HT-29 (cell line): ENCODE measurements at places on chromosomes 4 and X.

DNA sequence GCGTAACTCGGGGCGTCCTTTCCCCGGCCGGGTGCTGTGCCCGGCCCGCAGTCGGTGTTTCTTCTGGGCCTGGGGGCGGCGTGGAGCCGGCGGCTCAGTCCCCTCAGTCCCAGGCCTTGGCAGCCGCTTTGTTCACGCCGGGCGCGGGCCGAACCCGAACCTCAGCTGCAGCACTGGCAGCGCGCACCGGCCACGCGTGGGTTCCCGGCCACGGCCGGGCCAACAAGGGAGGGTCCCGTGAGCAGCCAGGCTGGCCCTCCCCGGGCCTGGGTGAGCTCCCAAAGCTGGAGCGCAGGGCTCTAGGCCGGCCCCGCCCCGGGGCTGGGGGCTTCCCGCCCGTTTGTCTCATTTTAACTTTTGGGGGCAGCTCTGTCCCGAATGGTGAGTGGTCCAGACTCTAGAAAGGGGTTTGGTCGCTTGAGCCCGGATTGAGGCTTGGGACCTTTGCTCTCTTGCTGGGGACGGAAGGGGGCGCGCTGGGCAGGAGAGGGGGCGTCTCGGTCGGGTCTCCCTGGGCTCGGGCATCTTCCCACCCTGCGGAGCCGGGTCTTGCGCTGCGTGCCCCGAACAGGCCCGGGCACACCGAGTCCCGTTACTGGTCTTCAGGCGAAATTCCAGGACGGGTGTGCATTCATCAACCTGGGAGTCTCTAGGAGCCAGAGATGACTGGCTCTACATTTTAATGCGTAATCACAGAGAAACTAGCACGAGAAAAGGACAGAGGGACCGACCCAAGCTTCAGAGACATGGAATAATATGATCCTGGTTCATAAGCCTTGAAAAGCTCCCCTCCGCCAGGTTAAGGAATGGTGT lies 177.1 kb downstream of the CBR4 start:
- DNase-seq, result no peak

- no peak for DNase-seq
Observed at GRCh38 chr4:59571805-59572430, 1628.2 kb upstream of the ADGRL3 start.

- DNase-seq, result no peak
Observed at GRCh38 chrX:96447161-96447560, 237.5 kb upstream of the DIAPH2 start.

DNA sequence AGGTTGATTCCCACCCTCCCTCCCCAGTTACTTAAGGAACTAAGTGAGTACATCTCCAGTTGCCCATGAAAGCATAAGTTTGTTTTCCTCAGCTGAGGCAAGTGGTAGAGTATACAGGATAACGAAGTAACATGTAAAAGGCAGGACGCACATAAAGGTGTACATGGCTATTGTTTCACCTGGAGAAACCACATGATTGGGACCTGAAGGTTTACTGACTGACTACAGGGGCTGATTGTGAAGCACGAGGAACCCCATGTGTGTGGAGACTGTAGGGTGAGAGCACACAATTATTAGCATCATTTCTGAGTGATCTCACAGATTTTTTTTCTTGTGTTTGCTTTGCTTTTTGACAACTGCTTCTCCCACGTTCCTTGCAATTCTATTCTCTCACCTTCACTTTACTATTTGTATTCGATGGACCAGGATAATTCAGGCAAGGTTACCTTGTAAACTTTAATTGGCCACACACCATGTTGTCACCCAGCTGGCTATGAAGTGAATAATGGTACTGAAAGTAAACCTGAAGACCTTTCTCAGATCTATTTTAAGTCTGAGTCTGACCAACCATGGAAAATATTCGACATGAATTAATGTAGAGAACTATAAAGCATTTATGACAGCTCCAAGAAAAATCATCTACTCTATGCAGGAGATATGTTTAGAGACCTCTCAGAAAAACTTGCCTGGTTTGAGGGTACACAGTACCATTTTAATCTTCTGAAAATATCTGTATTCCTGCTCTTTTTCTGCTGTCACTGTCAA lies 102.5 kb upstream of the MYOZ2 start:
- no peak for DNase-seq

- no peak for DNase-seq
Observed at GRCh38 chr4:6190486-6190885, 9.9 kb downstream of the JAKMIP1 start.

DNA sequence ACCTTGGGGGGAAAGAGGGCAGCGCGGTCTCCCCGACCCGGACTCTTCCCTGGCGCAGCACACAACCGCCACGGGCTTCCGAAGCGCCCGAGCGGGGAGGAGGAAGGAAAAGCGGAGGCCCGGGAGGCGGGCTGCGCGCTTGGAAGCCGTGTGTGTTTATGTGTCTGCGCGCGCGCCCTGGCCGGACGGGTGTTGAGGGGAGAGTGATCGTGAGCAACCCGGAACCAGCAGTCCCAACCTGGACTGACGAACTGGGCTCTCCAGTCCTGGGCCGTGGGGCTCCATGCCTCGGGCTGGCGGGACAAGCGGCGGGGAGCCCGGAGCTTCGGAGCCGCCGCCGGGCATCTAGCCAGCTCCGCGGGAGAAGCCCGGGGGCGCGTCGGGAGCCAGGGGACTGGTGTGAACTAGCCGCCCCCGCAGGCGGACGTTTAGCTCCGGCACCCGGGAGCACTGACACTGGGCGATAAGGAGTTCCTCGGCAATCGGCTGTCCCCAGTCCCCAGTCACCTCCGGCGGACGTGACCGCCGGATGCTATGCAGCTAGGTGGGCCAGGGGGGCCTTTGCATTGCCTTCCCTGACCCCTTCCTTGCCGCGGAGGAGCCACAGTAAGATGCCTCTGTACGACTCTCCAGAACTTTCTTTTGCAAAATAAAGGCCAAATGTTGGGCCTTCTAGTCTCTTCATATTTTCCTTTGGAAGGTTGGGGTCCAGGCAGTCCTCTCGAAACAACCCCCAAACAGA lies 74.8 kb upstream of the BCOR start:
- peak; percentile 32 for DNase-seq

- no peak for DNase-seq
Observed at GRCh38 chr4:82715731-82716617, 82.6 kb downstream of the SCD5 start.

DNA sequence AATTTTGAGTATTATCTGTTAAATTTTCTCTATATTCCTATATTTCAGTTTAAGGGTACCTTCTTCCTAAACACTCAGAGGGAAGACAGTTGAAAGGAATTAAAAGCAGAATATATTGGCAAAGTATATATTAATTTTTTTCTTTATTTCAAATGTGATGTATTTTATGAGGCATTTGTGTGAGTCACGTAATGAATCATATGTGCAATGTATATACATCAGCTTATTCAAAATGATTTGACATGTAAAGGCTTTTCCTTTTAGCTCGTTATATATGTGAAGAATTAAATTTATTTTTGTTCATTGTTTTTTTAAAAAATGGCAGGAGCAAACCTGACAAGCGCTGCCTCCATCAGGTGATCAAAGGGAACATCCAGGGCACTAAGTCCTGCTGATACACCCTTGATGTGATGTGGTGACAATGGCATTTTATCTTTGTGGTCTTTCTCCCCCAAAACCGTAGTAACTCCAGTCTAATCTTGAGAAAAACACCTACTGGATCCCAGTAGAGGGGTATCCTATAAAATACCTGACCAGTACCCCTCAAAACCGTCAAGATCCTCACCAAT lies 8.9 kb downstream of the WWC2 start:
- DNase-seq, result no peak

GRCh38 chr4:72112514-72113156 lies 80.8 kb downstream of the NPFFR2 start:
- DNase-seq, result peak; percentile 71

DNA sequence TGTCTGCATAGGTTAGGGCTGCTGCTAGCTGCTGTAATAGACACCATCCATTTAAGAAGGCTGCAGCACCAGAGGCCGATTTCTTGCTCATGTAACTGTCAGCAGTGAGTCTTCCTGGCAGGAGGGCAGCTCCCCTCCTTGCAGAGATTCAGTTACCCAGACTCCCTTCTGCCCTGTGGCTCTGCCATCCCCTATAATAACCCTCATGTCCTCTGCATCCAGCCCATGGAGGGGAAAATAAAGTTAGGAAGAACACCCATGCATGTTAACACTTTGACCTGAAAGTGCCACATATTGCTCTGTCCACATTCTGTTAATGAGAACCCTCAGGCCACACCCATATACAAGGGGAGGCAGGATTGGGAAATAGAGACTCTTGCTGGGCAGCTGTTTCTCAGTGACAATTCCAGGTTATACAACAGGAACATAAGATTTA lies 5.4 kb downstream of the STBD1 start:
- DNase-seq, result no peak

- no peak for DNase-seq
Observed at GRCh38 chrX:72394518-72395170, 88.9 kb upstream of the CITED1 start.

DNA sequence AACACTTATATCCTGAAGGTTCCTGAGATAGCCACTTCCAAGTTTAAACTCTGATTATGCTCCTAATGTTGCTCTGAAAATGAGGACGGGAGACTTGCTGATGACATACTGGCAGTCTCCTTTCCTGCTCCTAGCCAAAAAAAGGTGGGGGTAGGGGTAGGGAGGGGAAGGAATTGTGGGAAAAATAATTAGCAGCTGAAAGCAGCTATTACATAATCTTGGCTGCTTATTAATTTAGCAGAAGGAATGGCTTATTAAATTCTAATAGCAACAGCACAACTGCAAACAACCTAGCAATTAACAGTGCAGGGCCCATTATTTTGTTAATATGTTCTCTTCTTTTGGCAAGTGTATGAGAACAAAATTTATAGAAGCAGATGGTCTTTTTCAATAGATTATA lies 2.0 kb upstream of the AP1S2 start:
- DNase-seq, result no peak

DNA sequence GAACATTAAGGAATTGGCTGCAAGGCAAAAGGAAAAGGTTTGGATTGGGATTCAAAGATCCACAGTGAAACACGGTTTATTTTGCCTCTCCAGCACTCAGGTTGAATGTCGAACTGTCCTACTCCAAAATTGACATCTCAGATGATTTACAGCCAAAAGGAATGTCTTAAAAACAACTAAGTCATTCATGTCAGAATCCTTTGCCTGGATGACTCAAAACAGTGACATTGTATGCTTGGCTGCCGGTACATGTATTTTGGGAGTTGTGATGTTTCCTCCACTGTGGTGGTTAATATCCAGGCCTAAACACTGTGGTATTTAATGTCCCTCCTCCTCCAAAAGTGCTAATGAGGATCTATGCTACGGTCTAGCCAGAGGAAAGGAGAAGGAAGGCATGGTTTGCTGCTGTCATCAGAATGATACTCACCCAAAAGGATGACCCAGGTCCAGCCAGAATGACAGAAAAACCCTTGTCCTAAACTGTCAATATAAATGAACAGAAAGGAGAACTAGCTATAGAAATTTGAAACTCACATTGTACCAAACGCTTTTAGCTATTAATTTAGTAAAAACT lies 20.9 kb downstream of the PGM2 start:
- DNase-seq, result no peak

DNA sequence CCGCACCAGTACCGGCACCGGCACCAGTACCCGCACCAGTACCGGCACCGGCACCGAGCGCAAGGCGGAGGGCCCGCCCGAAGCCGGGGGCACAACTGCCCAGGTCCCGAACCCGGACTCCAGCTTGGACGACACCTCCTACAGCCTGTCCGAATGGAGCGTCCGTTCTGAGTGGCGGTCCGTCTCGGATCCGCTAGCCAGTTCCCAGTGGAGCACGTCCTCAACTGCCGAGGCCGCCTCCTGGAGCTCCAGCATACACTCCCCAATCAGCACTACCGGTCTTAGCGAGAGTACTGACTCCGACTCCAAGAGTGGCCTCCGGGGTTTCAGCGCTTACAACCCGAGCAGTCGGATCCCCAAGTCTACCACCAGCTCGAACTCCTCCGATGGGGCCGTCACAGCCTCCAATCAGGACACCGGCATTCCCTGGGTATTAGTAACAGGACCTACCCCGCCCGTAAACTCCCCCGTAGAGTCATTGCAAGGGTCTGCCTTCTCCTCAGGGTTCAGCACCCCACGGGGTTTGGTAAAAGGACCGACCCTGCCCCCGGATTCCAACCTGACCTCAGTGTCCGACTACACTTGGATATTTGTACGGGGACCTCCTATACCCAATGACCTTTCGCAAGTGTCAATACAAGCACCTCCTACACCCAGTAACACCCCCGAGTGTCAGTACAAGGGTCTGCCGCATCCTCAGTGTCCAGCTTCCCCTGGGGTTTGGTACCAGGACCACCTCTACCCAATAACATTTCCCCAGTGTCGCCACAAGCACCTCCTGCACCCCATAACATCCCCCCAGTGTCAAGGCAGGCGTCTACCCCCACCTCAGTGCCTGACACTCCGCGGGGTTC lies 721 bp upstream of the MAOA start:
- peak; percentile 49 for DNase-seq

- peak; percentile 31 for DNase-seq
Observed at GRCh38 chrX:70998411-70999027, 67.6 kb upstream of the SLC7A3 start.

DNA sequence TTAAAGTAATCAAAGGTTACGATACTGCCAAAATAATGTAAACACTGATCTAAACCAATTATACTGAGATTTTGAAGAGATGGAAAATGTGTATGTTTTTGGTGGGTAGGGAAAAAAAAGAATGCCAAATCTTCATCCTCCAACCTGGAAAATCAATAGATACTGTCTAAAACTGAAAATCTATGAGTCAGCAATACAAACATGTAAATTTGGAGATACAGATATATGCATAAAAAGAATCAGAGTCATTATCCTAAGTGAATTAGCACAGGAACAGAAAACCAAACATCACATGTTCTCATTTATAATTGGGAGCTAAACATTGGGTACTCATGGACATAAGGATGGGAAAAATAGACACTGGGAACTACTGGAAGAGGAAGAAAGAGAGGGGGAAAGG lies 197.4 kb upstream of the TRPC5 start:
- DNase-seq, result no peak

DNA sequence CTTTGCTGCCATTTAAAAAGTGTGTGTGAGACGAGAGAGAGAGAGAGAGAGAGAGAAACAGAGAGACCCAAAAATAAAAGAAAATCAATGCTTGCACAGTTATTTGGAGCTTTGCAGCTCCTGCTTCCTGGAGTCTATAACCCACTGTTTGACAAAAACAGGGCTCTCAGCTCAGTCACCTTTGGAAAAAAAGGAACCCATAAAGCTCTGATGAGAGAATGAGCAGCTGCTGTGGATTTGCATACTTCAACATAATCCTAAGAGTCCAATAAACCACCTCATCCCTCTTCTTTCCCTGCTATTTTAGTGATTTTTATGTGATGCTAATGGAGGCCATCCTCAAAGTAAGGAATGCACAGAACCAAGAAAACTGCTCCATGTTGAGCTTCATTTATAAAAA lies 50.3 kb downstream of the USP26 start:
- DNase-seq, result no peak

DNA sequence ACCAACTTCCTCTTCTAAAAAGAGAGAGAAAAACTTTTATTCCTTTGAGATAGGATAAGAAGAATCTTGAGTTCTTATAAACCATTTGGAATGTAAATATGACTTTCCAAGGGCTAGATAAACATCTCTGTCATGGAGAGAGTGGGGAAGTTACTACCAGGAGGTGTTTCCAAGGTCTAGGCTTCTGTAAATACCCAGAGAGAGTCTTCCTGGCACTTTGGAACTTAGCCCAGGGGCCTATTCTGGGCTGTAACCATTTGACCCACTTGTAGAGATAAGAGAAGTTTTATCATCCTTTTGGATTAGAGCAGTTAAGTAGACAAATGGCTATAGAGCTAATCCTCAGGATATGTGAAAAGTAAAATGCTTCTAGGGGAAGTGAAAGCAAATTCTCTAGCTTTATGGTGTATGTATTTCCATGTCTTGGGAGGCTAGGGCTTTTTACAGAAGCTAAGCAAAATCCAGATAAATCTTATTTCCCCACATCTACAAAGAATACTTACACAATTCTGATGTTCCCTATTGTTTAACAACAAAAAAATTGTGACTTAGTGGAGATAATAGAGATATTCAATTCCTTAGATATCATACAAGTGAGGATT lies 51.1 kb downstream of the MCUB start:
- no peak for DNase-seq
